ENCODE measurements at places on chromosomes 7 and 10.

DNA sequence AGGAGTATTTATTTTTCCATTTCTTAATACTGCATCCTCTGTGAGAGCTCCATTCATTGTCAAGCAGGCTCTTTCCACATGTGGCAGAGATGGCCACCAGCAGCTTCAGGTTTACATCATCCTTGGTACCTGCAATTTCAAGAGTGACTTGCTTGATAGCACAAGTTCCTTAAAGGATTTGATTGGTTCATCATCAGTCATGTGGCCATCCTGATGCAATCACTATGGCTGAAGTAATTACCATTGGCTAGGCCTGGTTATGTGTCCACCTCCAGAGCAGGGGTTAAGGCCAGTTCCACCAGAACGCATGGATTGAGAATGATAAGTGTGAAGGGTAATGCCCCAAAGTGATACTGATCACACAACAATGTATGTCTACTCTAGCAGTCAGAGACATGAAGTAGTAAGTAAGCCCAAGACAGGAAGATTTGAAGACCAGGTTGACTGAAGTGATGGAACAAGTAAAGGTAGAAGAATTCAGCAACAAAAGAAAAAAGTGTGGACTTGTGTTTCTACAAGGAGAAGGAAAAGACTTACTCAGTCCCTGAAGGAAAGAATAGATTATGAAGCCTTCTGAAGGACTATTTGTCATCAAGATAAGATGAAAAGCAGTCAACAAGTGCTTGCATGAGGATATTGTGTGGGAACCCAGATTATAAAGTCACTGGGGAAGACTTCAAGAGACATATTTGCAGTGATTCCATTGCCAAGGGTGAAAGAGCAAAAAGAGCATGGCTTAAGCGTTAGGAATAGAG is 26.4 kb upstream of the PRKAR2B start:
- no peak for DNase-seq

DNA sequence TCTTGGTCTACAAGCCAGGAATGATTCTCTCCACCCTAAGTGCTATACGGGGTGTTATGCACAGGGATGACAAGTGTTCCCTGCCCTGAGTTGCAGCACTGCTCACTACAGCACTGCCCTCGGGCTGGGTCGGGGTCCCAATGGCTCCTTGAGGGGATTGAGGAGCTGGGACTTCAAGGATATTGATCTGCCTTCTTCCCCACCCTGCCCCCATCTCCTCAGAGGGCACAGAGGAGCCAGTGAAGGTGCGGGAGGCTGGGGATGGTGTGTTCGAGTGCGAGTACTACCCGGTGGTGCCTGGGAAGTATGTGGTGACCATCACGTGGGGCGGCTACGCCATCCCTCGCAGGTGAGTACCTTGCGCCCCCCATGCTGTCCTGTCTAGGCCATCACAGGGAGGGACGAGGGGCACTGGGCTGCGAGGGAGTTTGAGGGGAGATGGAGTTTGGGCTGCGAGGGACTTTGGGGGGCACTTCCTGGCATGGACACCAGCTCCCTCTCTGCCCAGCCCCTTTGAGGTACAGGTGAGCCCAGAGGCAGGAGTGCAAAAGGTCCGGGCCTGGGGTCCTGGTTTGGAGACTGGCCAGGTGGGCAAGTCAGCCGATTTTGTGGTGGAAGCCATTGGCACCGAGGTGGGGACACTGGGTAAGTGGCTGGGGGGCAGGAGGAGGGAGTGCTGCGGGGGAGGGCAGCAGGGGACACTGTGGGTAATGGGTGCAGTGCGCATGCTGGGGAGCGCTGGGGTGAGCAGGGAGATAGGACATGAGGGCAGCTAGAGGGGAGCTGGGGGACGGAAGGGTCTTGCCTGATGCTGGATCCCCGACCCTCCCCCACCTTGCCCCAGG is 10.3 kb downstream of the FLNC start:
- no peak for DNase-seq

DNA sequence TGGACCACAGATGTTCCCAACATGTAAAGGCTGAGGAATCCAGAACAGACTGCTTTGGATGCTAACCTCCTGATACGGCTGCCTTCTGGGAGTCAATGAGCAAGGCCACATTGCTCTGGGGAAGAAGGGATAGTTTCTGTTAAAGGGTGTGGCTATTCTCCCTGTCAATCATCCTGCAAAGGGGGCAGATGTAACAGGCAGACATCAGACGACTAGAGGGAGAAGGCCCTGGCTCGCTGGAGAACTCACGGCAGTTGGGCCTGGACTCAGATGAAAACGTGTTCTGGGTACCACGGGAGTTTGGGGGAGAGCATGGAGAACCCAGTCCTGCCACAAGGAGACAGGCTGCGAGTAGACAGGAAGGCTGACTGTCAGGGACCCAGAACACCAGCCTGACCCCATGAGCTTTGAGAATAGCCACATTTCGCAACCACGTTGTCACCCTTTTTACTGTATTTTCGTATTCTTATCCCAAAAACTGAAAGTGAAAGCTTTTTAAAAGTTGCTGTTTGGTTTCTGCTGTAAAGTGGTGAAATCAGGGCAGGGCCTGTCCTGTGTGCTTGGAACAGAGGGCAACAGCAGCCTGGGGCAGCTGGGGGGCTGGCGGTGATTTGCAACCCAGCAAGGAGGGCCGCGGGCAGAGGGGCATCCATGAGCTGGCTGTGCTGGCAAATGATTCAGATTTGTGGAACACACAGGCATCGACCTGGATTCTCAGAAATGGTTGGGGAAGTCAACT is 95.3 kb downstream of the MYOF start:
- DNase-seq, result peak; percentile 13

- no peak for DNase-seq
These were observed 19.4 kb downstream of the RBAK start for GRCh38 chr7:5065107-5065407.
